Fibroblast of gingiva (primary cell): ENCODE measurements at places on chromosomes 4 and X.

DNA sequence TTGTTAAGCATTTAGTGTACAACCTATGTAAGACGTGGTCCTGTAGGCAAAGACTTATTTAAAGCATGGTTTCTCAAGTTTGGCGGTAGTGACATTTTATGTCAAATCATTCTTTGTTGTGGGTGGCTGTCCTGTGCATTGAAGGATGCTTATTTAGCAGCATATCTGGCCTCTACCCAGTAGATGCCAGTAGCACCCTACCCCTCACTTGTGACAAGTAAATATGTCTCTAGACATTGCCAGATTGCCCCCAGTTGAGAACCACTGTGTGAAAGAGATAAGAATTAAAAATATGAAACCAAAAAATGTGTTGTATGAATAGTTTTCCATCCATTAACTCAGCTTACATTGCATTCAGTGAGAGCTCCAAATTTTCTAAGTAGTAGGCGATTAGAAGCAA is 25.5 kb downstream of the MMAA start:
- DNase-seq: no peak

DNA sequence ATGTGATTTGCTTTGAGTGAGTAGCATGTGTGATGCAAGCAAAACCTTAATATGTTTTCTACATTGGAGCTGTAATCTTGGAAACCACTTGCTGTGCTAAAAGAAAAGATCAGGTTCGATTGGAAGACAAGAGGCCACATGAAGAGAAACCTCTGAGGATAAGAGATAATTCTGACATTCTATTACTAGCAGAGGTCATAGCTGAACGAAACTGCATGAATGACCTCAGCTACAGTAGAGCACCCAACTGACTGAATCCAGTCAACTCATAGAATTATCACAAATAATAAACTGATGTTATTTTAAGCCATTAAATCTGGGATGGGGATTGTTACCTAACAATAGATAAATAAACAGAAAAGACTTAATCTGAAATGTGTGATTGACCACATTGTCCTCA is 147.1 kb downstream of the CAMK2D start:
- no peak for DNase-seq

DNA sequence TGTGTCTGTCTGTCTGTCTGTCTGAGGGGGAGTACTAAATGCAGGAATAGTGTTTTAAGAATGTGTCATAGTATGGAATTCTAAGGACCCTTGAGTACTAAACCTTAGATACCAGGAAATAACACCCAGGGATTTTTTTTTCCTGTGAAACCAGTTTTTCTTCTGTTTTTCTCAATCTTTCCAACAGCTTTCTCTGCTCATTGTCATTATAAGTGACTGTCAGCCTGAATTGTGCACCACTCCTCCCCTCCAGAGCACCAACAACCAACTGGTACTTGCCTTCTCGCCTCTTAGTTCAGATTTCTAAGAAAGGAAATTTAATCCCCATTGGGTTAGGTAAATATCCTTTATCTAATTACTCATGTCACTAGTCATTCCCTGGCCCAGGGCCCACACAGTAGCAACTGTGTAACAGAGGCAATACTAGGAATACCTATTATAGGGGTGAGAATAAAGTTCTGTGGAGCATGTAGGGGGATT is 320.6 kb downstream of the ADGRL3 start:
- DNase-seq: no peak

GRCh38 chr4:4913147-4913561 is 53.7 kb downstream of the MSX1 start:
- DNase-seq: no peak

- DNase-seq: no peak
Observed at GRCh38 chr4:84579403-84579776, 3.5 kb upstream of the CDS1 start.
